ENCODE measurements at places on chromosomes 2 and 18.
A peak's percentile ranks its signal among the peaks of the same experiment; 100 is the strongest.

DNA sequence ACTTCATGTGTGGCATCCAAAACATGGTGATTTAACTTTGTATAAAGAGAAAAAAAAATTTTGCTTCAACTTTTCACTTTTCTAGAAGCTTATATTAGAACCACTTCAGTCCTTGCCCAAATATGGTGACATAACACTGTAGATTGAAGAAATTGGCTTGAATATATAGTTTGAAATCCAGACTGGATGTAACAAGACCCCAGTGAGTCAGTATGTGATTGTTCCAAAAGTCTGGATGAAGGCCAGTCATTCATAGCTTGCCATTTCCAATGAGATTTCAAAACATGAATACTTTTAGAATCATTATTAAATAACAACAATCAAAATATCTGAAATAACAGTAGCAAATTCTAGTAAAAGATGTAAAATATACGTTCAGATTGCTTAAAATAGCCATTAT lies 104.8 kb upstream of the FN1 start:
- no peak for DNase-seq

- DNase-seq: no peak
Measured at GRCh38 chr18:23920054-23920453, 94.5 kb upstream of the TTC39C start.

- no peak for DNase-seq
Measured at GRCh38 chr2:32716598-32716997, 88.7 kb downstream of the TTC27 start.

DNA sequence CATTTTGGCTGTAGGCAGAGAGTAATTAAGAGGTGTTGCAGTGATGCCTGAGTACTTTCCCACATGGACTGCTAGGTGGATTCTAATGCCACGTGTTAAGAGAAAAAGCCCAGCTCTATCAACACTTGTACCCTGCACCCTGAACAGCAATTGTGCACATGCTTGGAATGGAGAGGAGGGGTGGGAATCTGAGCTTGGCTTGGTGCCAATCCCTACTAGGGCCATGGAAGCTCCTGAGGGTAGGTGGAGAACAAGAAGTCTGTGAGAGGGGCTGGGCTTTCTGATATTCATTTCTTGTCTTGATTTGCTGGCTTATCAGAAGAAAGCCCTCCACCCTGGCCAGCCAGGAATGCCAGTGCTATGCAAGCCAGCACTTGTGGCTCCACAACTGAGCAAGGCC lies 292.2 kb downstream of the KCNS3 start:
- DNase-seq: no peak

GRCh38 chr18:45837283-45838070 lies 12.0 kb downstream of the SIGLEC15 start:
- peak; percentile 78 for DNase-seq

GRCh38 chr2:17319090-17319489 lies 199.2 kb downstream of the RAD51AP2 start:
- no peak for DNase-seq

- DNase-seq: no peak
Measured at GRCh38 chr18:48113691-48114090, 183.2 kb upstream of the SMAD2 start.

- no peak for DNase-seq
Measured at GRCh38 chr2:52327641-52328040, 1295.7 kb upstream of the NRXN1 start.

DNA sequence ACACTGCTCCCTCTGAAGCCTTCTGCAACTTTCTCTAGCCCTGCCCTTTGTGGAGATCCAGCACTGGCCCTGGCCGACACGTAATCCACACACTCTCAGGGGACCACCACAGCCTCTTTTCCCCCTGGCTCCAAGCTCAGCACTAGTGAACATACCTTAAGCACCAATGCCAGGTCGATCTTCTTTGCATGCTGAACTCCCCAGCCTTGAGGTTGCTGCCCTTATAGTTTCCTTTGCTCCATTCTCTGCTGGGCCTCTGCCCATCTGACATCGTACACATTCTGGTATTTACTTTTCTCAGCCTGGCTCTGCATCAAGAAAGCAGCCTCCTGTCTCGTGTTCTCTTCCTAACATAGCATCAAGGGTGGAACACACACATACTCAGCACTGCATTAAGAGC lies 361.5 kb downstream of the LPIN1 start:
- DNase-seq: no peak

GRCh38 chr2:96882906-96883305 lies 13.0 kb upstream of the SEMA4C start:
- no peak for DNase-seq

DNA sequence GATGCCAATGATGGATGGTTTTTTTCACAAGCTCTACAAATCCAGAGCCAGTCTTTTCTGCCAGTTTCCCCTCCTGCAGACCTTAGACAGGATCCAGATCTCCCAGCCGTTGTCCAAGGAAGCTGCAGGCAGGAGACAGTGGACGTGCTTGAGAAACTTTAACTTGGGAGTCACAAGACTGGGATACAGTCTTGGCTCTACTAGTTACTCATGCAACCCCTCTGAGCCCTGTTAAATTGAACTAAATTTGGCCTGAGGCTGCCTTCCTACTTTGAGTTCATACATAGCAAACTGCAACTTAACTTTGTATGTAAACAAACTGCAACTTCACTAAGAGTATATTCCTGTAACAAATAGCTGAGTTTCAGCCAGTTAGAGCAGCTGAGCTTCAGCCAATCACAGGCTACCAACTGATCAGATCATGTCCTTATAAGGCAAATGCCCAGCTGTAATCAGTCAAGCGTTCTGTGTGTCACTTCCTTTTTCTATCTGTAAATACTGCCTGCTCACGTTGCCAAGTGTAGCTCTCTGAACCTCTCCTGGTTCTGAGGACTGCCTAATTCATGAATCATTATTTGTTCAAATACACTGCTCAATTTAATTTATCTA lies 140.9 kb downstream of the CAPN13 start:
- DNase-seq: no peak

DNA sequence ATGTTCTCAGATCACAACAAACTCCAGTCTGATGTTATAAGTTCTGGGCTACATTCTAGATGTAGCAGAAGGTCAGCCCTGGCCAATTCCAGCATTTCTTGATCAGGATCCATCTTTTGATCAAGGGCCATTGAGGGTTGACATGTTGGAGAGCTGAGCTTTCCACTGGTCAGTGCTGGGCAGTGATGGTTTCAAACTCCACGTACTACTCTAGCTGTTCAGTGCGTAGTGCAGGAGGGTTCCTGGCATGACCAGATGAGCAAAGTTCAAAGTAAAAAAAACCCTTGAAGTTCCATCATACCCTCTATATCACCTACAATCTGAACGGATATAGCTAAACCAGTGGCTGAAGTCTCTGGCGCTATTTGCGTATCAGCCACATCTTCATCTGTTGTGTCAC lies 210.4 kb upstream of the OSR1 start:
- DNase-seq: no peak

GRCh38 chr18:32674491-32674890 lies 98.3 kb downstream of the KLHL14 start:
- no peak for DNase-seq

DNA sequence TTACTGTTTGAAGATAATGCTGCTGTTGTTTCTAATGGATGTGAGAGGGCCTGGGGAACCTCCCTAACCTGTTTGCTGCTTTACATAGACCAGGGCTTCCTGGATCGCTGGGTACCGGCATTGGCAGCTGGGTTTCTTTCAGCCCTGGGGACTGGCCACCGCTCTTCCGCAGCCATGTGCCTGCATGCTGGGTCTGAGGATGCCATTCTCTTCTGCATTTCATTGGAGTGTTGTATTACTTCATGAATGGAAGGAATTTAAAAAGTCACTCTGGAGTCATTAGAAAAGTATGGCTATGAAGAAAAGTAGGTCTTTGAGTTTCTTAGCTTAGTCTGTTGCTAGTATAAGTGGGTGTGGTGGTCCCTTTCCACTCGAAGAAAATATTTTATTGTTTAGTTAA lies 107.3 kb upstream of the MGAT5 start:
- no peak for DNase-seq

GRCh38 chr18:58045242-58046092 lies 1.4 kb downstream of the NEDD4L start:
- peak; percentile 36 for DNase-seq

GRCh38 chr2:9139491-9140443 lies 66.8 kb upstream of the ASAP2 start:
- peak; percentile 50 for DNase-seq

DNA sequence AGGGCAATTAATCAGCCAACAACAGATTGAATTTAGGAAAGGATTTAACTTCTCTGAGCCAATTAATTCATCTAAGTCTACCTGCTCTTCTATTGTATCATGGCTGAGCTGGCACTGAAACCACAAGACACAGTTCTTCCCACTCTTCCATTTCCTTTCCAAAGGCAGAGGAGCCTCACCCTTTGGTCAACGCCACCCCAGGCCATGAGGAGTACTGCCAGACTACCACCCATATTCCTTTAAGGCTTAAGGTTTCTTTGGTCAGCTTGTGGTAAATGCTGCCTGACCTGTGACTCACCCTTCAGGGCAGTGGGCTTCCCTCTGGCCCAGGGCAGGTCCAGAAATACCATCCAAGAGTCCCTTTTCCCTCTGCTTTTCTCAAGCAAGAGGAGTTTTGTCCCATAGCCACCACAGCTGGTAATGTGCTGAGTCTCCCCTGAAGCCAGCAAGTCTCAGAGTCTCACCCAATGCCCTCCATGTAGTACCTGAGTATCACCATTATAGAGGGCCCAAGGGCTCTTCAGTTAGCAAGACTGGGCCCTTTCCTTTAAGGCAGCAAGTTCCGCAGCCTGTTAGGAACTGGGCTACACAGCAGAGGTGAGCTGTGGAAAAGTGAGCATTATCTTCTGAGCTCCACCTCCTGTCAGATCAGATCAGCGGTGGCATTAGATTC lies 900.5 kb upstream of the CRIM1 start:
- DNase-seq: no peak

DNA sequence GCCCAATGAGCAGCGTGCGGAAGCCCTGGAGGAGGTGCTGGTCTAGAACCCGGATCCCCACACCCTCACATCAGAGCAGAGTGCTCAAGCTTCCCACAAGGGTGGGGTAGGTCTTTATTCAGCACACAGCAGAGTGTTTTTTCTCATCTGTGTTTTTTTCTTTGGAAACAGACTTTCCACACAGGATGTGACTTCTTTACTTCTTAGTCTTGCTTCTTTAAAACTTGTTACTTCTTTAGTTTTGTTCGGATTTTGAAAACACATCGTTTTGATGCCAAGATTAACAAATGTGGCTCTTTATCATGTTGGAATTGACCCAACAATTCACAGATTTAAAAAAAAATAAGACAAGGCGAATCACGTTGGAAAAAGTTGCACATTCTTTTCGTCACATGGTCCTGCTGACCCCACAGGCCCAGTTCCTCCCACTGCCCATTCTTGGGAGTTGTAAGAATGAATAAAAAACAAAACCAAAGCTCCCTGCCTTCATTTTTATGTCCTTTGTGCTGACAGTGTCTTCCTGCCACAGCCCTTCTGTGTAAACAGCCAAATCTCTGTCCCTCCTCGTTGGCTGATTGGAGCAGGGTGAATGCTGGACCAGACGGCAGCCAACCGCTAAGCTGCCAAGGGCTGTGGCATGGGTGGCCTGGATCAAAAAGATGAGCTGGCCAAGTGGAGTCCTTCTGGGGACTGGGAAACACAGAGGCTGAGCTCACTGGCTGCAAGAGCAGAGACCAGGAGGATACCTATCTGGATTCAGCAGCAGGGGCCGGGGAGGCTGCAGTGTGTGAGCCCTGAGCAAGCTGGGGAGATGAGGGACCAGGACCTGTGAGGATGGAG lies 81.6 kb downstream of the TWIST2 start:
- no peak for DNase-seq

DNA sequence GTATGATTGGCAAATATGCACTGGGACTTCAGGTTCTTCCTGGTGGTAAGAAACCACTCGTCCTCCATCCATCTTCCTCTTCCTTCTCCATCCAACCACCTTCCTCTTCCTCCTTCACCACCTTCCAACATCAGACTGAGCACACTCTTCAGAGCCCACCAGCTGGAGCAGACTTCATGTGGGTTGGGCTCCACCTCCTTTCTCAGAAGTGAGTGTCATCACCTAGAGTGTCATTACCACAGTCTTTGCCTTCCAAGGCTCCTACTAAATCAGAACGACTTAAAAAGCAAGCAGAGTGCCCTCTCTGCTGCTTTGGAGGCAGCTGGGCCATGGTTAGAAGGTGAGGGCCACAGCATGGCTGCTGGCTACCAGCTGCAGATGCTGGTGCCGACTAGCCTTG lies 171.6 kb downstream of the SH3RF3 start:
- no peak for DNase-seq

DNA sequence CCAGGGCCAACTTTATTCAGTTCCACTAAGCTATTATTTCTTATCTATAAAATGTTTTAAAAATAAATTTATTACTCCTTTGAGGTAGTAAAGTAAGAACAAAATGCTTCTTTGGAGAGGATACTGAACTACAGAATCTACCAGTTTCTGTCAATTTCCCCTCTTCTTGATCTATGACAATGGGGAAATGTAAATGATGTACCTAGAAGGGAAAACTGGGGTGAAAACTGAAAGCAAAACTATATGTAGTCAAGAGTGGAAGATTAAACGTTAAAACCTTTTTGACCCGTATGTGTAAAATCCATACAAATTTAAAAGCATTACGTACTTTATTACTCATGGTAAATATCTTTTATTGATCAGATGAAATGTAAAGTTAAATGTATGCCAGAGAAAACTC lies 1287.8 kb upstream of the TMEFF2 start:
- DNase-seq: no peak

DNA sequence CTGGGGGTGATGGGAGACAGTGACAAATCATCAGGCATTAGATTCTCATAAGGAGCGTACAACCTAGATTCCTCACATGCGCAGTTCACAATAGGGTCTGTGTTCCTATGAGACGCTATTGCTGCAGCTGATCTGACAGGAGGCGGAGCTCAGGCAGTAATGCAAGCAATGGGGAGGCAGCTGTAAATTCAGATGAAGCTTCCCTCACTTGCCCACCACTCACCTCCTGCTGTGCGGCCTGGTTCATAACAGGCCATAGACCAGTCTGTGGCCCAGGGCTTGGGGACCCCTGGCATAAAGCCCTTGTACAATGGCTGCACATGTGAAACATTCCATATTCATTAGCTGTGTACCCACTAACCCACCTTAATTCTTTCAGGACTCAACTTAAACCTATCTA lies 18.0 kb downstream of the NMUR1 start:
- DNase-seq: no peak

DNA sequence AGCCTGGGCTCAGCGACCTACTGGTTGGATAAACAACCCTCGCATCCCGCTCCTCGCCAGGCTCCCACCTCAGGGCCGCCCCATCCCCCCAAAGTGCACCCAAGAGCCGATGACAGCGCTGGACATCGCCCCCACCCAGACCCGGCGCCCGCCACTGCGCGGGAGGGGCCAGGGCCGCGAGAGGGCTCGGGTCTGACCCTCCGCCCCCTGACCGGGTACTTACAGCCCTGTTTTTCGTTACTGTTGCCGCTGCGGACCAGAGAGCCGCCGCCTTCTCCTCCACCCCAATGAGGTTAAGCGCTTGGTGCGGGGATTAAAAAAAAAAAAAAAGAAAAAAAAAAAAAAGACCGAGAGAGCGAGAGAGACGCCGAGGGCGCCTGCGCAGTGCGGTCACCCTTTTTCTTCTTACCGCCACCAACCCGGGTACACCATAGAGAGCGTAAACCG lies at the start of gene CLASP1:
TSS of gene CLASP1 (minus strand) at position 314 of the 447 bp plus-strand sequence. CDS start 43,567 bp downstream, outside the sequence.
- DNase-seq: no peak
